GM23248 (cell line): ENCODE measurements at places on chromosomes 5 and 9. TPM values are rescaled to one million over a fixed set of nuclear protein-coding genes. Genes with fewer than 3 reads are reported as not detected.
A peak's percentile ranks its signal among the peaks of the same experiment; 100 is the strongest.

Gene TSSK1B
- total RNA-seq = not detected in 2 replicates

Gene FSD1L
- 1.3 and 2.7 TPM in 2 replicates for total RNA-seq

- DNase-seq = peak; percentile 98
- H3K4me1 ChIP-seq = peaks cover 74% of the 10 kb centered on the region
- H3K27me3 ChIP-seq = no peaks in the 10 kb centered on the region
- H3K36me3 ChIP-seq = no peaks in the 10 kb centered on the region
These were observed 54.5 kb downstream of the GABBR2 start for GRCh38 chr9:98654247-98654646.

- no peak for DNase-seq
- no peak overlapping the region for H3K27ac ChIP-seq
- H3K4me1 ChIP-seq = no peaks in the 10 kb centered on the region
These were observed 4.5 kb upstream of the CDK7 start for GRCh38 chr5:69230181-69230580.

GRCh38 chr9:76530458-76531110 is 71.6 kb downstream of the GCNT1 start:
- no peaks in the 10 kb centered on the region for H3K36me3 ChIP-seq
- no peak overlapping the region; the same call in 1 of the 2 replicates for H3K27ac ChIP-seq
- H3K4me3 ChIP-seq = peak overlapping the region; percentile 16; the same call in 1 of the 2 replicates
- peaks cover 42% of the 10 kb centered on the region for H3K4me1 ChIP-seq

- no peak overlapping the region for H3K27ac ChIP-seq
- H3K4me1 ChIP-seq = peaks cover 22% of the 10 kb centered on the region
- DNase-seq = no peak
- H3K36me3 ChIP-seq = no peaks in the 10 kb centered on the region
These were observed 560.7 kb downstream of the PSAT1 start for GRCh38 chr9:78857373-78858225.
